Stimulated activated CD4-positive, alpha-beta T cell treated with anti-CD3 and anti-CD28 coated beads, Interleukin-1b, Interleukin-23, amount 100 ng/mL, for 48 hours (primary cell): ENCODE measurements at places on chromosomes 3 and 15.

DNA sequence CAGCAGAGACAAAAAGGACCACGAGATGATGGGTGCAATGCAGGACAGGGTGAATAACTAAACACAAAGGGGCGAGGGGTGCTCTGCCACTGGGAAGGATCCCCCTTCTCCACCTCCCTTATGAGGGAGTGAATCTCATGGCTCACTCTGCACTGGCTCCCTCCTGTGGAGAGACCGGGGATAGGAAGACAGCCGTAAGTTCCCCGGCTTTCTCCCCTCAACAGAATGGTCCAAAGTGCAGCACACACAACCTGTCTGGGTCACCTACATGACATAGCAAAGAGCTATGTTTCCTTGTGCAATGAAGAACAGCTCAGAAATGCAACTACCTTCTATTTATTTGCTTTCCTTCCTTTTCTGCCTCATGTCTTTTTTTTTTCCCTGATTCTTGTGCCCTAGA, 7.8 kb upstream of the ACSBG1 start:
- no peak for DNase-seq

GRCh38 chr3:46875560-46875959, 2.0 kb upstream of the PTH1R start:
- no peak for DNase-seq

DNA sequence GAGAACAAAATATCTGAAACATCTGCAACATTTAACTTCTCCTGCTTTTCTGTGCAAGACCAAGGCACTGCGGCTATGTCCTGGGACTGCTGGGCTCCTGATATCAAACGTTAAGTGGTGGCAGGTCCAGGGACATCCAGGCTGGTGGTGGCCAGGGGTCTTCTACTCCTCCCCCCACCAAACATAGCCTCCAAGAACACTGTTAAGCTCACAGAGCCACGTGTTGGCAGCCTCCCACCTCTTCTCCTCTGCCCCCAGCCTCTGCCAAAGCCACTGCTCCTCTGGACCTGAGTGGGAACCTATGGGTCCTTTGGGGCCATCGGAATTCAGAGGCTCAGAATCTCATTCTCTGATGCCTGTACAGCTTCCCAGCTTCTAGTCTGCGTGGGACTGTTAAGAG, 325.7 kb downstream of the ARRDC4 start:
- DNase-seq, result no peak

DNA sequence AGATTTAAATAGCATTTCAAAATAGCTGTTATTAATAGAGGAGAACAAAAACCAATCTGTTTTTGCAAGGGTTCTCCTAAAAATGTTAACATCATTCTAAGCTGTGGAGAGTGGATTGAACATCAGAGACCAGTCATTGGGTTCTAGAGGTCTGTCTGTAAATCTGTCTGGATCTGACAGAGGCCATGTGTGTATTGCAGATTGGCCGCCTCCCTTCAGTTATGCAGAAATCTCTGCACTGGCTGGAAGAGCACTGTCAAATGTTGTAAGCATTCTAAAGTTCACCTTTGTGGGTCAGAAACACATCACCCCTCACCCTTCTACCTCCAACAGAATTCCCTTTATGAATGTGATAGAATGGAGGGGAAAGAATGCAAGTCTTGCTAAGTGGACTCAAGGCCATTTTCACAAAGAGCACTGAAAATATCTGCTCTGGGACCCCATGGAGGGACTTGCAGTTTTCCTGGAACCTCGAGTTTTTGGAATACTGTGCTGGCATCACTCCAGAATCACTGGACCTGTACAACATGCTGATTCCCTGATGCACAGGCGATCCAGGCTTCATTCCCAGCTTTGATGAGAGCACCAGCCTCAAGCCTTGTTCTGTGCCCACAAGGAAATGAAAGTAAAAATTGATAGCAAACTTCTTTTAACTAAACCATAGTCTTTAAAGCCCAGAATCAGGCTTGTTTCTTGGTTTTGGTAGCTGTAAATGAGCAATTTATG, 8.4 kb downstream of the FAM81A start:
- DNase-seq, result no peak

DNA sequence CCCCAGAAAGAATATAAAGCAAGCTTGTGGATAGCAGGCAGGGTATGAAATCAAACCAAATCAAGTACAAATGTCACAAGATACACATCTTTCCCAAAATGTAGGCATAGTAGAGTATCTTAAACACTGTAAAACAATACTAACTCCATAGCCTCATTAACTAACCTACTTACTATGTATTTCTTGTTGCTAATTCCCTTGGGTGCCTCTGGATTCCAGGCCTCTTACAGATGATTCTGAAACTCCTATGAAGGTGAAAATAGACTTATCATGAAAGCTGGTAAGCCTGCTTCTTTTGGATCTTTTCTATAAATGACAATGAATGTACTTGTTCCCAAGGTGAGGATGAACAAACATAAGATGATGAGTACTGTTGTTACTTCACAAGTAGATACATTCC, 93.8 kb downstream of the FRMD5 start:
- no peak for DNase-seq
